ENCODE measurements at places on chromosomes 16 and 17.

GRCh38 chr16:29146266-29146665 lies 161.4 kb downstream of the LAT start:
- DNase-seq, result no peak

DNA sequence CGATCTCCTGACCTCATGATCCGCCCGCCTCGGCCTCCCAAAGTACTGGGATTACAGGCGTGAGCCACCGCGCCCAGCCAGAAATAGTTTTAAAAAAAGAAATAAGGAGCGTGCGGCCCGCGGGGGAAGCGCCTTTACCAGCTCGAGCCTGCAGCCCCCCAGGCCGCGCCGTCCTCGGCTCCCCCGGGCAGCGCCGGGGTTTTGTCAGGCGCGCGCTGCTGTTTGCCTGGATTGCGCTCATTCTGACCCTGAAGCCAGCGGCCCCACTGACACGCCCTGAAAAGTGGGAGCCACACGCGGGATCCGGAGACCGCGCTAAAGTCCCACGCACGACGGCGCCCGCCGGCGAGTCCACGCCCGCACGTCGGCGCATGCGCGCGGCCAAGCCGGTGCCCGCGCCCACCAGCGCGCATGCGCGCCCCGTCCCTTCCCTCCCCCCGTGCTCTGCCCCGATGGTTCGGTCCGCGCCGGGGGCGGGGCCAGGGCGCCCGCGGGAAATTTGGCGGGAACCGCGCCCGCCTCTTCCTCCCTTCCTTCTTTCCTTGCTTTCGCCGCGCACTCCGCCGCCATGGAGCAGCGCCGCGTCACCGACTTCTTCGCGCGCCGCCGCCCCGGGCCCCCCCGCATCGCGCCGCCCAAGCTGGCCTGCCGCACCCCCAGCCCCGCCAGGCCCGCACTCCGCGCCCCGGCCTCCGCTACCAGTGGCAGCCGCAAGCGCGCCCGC lies at the start of gene CDT1:
CDT1 (plus strand) TSS at position 526 of the 724 bp plus-strand sequence; CDS start at position 569, 43 bp downstream.
- DNase-seq, result peak; percentile 56

DNA sequence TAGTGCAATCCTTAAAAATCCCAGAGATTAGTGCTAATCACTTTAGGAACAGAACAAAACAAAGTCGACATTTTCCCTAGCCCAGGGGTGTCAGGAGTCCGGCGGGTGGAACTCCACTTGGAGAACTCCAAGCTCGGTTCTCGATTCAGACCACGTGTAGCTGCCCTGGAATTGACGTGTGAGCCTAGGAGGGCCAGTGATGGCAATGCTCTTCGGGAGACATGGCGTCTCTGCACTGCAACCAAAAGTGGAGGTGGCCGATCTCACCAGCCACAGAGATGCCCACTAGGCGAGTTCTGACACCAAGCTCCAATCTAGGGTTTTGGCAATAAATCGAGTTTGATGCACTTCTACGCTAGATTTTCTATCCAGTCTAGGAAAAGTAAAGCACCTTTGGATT lies 17.6 kb downstream of the MAP1LC3B start:
- no peak for DNase-seq

DNA sequence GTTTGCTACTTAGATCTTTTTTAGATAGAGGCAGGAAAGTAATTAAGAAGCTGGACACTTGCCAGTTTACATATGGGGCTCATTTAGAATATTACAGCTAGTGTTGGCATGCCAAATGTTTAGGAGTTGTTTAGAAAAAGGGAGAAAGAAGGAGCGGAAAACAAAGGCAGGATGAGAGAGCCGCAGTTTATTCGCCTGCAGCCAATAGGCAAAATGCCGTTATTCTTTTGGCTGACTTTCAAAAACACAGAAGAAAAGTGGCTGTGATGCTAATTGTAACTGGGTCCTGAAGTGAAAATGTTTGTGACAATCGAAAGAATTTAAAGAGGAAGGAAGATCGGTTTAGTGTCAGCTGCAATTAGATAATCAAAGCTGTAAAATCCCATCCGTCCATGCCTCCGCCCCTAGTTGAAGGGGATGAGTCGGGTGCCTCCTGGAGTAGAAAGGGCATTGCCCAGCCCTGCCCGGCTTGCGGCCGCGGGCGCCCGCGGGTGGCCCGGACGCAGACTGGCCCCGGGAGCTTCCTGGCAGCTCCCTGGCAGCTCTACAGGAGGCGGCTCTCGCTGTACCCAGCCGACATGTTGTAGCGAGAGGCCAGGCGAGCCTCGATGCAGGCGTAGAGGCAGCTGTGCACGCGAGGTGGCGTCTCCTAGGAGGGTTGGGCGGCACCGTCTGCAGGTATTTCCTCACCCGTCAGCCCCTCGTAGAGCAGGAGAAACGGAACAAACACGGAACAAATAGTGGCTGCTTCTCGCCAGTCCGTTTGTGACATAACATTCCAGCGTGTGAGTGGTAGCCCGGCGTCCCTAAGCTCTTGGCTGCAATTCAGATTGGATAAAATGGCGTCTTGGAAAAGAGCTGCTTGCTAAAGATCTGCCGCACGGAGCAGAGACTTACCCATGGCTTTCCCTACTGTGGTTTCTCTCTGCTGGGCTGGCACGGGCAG lies 82.2 kb downstream of the TNRC6C start:
- no peak for DNase-seq
